Dermis microvascular lymphatic vessel endothelial cell (primary cell): ENCODE measurements at places on chromosomes 1 and 21. TPM values are rescaled to one million over a fixed set of nuclear protein-coding genes. Genes with fewer than 3 reads are reported as not detected.

Gene SGIP1
- 20.3 and 45.4 TPM in 2 replicates for total RNA-seq

Gene RORC
- total RNA-seq = not detected in 2 replicates

Gene UMODL1
- not detected in 2 replicates for total RNA-seq

Gene CATSPERE
- total RNA-seq = 0.39 and 0.89 TPM in 2 replicates
